ENCODE measurements at places on chromosomes 16 and 17.

DNA sequence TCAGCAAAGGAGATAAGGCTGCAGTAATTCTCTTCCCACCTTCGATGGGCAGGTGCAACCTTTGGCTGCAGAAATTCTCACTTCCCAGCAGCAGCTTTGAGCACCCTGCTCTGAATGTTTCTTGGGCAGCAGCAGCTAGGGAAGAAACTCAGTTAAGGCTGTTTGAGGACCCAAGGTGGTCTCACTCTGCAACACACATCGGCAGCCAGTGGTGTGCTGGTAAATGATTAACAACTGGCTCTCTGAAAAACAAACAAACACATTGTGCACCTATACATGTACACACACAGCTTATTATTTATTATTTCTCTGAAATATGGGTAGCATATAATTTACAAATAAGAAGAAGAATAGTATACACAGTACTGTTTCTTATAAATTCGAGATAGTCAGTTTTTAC is 685.8 kb downstream of the WWOX start:
- no peaks in the 10 kb centered on the region for H3K27me3 ChIP-seq
- H3K4me1 ChIP-seq = peaks cover 4% of the 10 kb centered on the region
- H3K4me3 ChIP-seq = no peak overlapping the region

DNA sequence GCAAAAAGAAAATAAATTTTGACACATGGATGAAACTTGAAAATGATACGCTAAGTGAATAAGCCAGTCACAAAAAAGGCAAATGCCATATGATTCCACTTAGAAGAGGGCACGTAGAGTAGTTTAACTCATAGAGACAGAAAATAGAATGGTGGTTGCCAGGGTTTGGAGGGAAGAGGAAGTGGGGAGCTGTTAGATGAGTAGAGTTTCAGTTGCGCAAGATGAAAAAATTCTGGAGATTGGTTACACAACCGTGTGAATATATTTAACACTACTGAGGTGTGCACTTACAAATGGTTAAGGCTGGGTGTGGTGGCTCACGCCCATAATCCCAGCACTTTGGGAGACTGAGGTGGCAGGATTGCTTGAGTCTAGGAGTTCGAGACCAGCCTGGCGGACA is 93.4 kb upstream of the TMEM132E start:
- H3K27me3 ChIP-seq = no peaks in the 10 kb centered on the region
- H3K4me3 ChIP-seq = no peak overlapping the region
- no peaks in the 10 kb centered on the region for H3K4me1 ChIP-seq
- DNase-seq = no peak
- no peaks in the 10 kb centered on the region for H3K36me3 ChIP-seq
- H3K27ac ChIP-seq = no peak overlapping the region

DNA sequence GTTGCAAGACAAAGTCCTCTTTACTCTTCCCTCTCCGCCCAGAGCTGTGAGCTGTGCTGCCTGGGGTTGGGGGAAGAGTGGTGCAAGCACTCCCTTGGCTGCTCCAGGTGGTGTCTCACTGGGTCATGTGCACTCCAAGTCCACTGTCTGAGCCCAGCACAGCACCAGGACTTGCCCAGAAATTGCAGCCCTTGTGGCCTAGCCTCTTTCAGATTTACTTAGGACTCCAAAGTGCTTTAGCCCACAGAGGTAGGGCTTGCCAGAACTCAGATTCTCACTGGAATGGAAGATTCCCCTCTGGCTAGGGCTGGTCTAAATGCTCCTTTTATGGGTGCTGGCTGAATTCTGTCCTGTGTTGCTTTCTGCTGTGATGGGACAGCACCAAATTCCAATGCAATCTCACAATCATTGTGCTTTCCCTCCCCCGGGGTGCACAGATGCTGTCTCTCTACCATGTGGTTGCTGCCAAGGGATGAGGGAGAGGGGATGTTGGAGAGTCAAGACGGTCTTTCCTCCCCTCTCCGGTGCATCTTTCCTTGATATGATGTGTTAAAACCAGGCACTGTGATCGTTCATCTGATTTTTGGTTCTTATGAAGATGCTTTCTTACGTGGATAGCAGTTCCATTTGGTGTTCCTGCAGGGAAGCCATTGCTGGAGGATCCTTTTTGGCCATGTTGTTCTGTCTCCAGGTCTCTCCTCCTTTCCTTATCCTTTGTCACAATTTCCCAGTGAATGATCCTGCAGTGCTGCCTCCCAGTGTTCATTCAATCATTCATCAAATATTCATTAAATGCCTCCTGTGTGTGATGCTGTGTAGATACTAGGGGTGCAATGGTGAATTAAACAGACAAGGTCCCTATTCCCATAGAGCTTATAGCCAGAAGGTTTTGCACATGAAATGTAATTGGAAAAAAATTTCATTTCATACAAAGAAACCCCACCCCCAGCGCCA is 216.3 kb downstream of the SPECC1 start:
- no peak for DNase-seq
- H3K4me3 ChIP-seq = no peak overlapping the region
- no peak overlapping the region for H3K27ac ChIP-seq
- H3K36me3 ChIP-seq = no peaks in the 10 kb centered on the region
- H3K27me3 ChIP-seq = no peaks in the 10 kb centered on the region
- H3K4me1 ChIP-seq = no peaks in the 10 kb centered on the region

GRCh38 chr17:14301279-14302090 is 604 bp downstream of the HS3ST3B1 start:
- peak overlapping the region; percentile 75 for H3K4me3 ChIP-seq
- H3K27me3 ChIP-seq = no peaks in the 10 kb centered on the region
- DNase-seq = peak; percentile 86
- peaks cover 70% of the 10 kb centered on the region for H3K4me1 ChIP-seq

DNA sequence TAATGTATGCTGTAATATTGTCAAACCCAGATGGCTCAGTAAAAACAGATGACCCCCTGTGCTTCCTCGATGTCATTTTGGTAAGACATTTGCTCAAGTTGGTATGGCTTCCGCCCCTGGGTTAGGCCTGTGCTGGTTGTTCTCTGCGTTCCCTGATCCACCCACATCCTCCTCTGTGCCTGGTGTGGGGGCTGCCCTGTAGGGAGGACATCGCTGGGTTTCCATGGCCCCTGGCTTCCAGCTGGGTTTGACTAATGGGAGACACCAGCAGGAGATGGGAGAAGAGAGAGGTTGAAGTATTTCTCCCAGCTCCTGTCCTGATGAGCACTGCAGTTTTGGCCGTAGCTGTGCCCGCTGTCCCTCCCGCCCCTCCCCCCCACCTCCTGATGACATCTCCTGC is 4.4 kb upstream of the MFAP4 start:
- no peaks in the 10 kb centered on the region for H3K36me3 ChIP-seq
- peaks cover 41% of the 10 kb centered on the region for H3K4me1 ChIP-seq
- H3K27me3 ChIP-seq = no peaks in the 10 kb centered on the region
- H3K4me3 ChIP-seq = no peak overlapping the region

GRCh38 chr16:22631264-22631663 is 120.6 kb downstream of the NPIPB5 start:
- DNase-seq = no peak
- no peaks in the 10 kb centered on the region for H3K36me3 ChIP-seq
- H3K4me3 ChIP-seq = no peak overlapping the region
- H3K27me3 ChIP-seq = no peaks in the 10 kb centered on the region
- no peaks in the 10 kb centered on the region for H3K4me1 ChIP-seq
- no peak overlapping the region for H3K27ac ChIP-seq

- no peaks in the 10 kb centered on the region for H3K36me3 ChIP-seq
- no peak for DNase-seq
- no peaks in the 10 kb centered on the region for H3K27me3 ChIP-seq
- H3K4me3 ChIP-seq = no peak overlapping the region
Observed at GRCh38 chr16:65739518-65739917, 617.7 kb upstream of the CDH11 start.

GRCh38 chr17:73045724-73046123 is 46.8 kb downstream of the SLC39A11 start:
- no peaks in the 10 kb centered on the region for H3K27me3 ChIP-seq
- H3K4me3 ChIP-seq = no peak overlapping the region
- DNase-seq = no peak
- peaks cover 18% of the 10 kb centered on the region for H3K4me1 ChIP-seq
- no peak overlapping the region for H3K27ac ChIP-seq

DNA sequence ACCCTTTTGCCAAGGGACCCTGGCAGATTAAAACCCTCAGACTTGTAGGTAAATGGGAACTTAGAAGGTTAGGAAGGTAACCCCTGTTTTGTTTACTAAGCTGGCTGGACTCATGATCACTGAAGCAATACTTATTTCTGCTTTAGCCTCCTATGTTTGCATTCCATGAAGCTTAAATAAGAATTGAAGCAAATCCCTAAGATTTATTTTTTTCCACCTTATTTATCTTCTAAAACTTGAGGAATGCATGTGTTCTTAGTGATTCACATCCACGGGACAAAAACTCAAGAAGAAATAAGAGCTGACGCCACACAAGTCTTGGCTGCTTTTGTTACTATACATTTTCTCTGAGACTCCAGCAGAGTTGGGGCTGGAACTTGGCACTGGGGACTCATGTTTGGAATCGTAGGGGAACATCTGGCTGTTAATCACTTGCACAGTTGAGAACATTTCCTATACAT is 35.5 kb downstream of the CLUAP1 start:
- H3K4me1 ChIP-seq = no peaks in the 10 kb centered on the region
- peaks cover 32% of the 10 kb centered on the region for H3K36me3 ChIP-seq
- DNase-seq = no peak
- H3K27me3 ChIP-seq = no peaks in the 10 kb centered on the region
